ENCODE measurements at places on chromosomes 1 and 21.

DNA sequence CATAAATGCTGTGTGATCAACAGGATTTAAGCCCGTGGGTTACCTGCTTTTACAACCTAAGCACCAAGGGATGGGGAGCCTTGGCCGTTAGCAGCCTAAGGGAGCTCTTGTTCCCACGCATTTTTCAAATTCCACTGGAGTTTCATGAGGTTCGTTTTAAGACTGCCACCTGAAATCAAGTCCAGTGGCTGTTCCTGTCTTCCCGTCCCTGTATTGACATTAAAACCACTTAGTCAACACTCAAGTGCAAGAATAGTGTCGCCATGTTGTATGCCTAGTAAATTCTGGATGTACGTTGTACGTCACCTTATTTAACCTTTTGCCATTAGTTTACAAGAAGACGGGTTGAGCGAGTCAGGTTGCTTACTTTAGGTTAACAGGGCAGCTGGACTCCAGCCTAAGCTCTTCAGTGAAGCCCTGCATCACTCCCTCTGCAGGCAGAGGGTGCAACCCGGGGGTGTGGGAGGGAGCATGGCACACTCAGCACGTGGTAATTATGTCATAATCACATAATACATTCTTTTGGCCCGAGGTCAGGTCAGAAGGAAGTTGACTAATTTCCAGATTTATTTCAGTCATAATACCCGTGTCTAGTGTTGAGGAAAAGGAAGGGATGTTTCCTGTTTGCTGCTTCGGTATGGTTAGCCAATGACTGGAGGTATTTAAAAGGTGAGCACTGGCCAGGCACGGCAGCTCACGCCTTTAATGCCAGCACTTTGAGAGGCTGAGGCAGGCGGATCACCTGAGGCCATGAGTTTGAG, 42.5 kb downstream of the CNST start:
- DNase-seq, result no peak

DNA sequence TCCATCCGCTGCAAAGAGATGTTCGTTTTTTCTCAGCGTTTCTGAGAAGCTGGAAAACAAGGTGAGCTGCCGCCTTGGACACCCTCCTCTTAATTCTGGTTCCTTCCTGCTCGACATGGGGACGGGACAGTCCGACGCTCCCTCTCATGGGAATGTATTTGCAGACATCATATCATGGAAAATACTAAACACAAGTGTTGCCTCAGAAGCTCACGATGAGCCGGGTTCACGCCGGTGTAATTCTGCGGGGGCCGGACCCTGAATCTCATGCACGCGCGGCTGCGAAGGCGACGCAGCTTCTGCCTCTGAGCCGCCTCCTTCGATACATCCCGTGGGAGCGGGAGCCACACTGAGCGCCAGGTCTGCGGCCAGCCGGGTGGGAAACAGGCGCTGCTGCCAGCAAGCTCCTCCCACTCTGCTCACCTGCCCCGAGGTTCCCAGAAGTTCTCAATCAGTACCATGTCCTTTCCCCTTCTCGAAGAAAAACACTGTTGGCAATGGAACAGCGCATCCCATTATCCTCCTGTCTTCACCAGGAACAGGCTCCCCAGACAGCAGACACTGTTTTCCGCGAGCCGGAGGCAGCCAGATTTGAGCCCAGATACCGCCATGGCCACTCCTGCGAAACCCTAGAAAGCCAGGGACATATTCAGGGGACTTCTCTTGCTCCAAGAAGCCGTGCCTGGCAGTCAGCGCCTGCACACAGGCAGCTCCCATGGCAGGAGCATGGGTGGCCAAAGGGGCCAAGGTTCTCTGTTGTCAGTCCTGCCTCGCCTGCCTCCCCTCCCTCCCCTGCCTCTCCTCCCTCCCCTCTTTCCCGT, 98.0 kb downstream of the WDR4 start:
- peak; percentile 49 for DNase-seq

DNA sequence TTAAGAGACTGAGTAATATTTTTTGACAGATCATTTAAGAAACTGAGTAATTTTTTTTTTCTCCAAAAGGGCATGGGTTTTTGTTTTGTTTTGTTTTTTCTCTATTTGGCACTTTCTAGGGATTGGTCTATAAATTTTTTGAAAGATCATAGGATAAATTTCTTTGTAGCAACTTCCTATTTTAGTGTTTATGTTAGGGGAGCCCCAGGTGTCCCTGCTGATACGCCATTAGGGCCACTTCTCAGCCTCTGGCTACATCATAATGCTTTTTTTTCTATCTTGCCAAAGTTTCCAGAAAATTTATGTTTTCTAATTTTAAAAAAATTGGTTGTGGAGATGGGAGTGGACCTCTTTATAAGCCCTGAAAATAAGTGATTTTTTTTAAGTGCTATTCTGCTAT, 2.6 kb downstream of the GABPA start:
- DNase-seq, result no peak

DNA sequence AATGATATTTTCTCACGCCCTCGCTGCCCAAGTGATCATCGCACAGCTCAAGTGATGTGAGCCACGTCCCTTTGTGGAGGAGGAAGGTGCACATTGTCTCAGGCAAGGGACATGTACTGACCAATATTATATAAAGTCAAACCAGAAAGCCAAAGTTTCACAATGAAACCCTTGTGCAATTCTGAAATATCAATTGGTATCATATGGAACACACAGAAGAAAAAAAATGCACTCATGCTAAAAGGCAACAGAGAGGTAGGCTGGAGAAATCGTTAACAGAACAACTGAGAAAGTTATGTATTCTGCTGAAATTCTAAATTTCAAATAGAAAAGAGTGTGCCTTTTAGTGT, 1.9 kb downstream of the JAM2 start:
- peak; percentile 5 for DNase-seq

DNA sequence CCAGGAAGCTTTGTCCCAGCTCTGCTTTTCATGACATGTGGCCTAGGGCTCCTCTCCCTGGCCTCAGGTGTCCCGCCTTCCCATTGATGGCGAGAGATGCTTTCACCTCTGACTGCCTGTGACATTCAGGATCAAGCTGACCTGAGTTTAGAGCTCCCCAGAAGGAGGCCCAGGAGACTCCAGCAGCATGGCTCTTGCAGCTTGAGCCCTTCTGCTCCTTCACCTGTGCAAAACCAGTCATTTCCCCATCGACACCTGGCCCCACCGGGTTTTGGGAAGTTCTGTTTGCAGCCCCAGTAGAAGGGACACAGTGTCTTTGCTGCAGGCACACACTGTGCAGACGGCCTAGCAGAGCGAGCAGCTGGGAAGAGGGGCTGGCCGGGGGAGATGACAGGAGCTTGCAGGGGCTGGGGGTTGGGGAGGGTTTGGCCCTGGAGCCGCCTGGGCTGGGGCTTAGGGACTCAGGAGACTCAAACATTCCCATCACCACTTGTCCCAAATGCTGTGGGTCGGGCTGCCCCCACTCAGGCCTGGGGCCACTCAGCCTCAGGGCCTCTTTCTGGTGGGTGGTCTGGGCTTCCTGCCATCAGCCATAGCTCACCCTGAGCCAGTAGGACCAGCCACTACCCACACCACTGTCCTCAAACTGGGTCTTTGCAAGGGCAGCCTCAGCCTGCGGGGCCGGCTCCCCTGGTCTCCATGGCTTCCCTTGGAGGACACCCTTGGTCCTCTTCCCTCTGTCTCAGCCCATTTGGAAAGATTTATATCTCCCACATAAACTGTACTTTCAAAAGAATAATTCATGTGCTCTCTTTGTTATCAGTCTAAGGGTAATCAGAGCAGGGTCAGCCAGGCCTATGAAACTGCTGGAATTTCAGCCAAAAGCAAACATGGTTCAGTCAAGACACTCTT, 3.8 kb upstream of the EDN2 start:
- peak; percentile 55 for DNase-seq

DNA sequence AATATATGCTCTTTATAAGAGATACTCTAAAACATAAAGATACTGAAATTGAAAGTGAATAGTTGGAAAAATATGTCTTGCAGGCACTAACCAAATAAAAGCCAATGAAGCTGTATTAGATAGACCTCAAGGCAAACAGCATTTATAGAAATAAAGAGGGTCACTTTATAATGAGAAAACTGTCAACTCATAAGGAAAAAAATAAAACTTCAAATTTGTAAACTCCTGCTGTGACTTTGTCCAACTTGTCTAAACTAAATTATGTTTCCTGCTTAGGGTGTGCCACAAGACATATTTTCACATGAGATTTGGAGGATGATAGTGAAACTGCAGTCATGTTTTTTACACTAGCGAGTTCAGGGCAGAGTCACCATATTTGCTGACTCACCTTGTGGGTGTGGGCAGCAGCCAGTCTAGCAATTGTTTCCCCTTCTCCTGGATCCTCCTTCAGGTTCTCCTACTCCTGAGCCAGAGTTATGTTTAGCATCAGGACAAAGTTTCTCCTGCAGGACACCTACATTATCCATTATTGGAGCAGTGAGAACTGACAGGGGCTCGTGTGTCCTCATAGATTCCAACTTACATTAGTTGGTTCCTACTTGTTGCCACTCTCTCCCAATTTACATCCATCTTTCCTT, 43.8 kb downstream of the CD53 start:
- no peak for DNase-seq

- no peak for DNase-seq
Measured at GRCh38 chr1:192904438-192904895, 95.6 kb downstream of the RGS2 start.

- peak; percentile 61 for DNase-seq
Measured at GRCh38 chr21:16587141-16587581, 857.4 kb downstream of the USP25 start.

GRCh38 chr1:13899856-13900255, 199.9 kb downstream of the PRDM2 start:
- no peak for DNase-seq

- peak; percentile 29 for DNase-seq
Measured at GRCh38 chr1:29096231-29096886, 27.3 kb downstream of the TMEM200B start.

GRCh38 chr1:203152158-203153034, 23.2 kb downstream of the MYBPH start:
- DNase-seq, result no peak

- DNase-seq, result peak; percentile 62
Measured at GRCh38 chr1:232655028-232655745, 25.3 kb upstream of the SIPA1L2 start.

DNA sequence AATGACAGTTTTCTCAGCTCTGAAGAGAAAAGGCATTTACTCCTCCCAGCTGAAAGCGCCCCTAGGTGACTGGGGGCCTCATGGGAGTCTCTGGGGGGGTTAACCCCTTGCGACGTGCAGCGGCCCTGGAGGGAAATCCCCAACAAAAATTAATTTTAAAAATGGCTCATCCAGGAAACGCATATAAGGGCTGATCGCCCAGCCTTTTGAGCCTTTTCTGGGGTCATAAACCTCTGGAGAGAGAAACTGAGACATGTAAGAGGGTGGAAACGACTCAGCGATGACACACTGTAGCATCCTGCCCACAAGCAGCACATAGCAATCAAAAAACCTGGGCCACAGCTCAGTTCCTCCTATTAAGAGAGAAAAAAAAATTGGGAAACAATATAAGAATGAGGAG, 20.4 kb upstream of the HPDL start:
- no peak for DNase-seq

Data from NCI-H524 (cell line).